ENCODE measurements at places on chromosomes 16 and 17. TPM values are rescaled to one million over a fixed set of nuclear protein-coding genes. Genes with fewer than 3 reads are reported as not detected.

GRCh38 chr16:81717662-81718189, 61.4 kb upstream of the PLCG2 start:
- H3K27me3 ChIP-seq, result peaks cover 50% of the 10 kb centered on the region
- H3K4me3 ChIP-seq, result no peak overlapping the region
- no peak for DNase-seq
- no peaks in the 10 kb centered on the region for H3K36me3 ChIP-seq

- peak overlapping the region; percentile 86 for H3K27ac ChIP-seq
- DNase-seq, result no peak
- H3K36me3 ChIP-seq, result no peaks in the 10 kb centered on the region
- no peak overlapping the region for H3K4me3 ChIP-seq
- H3K4me1 ChIP-seq, result peaks cover 14% of the 10 kb centered on the region
- H3K27me3 ChIP-seq, result no peaks in the 10 kb centered on the region
Observed at GRCh38 chr16:11603331-11603750, 16.6 kb upstream of the LITAF start.

- H3K27ac ChIP-seq, result no peak overlapping the region
- no peak for DNase-seq
- no peaks in the 10 kb centered on the region for H3K4me1 ChIP-seq
- no peaks in the 10 kb centered on the region for H3K36me3 ChIP-seq
Observed at GRCh38 chr17:50871898-50872297, 5.7 kb upstream of the TOB1 start.

Gene SLC38A8
- total RNA-seq, result not detected

DNA sequence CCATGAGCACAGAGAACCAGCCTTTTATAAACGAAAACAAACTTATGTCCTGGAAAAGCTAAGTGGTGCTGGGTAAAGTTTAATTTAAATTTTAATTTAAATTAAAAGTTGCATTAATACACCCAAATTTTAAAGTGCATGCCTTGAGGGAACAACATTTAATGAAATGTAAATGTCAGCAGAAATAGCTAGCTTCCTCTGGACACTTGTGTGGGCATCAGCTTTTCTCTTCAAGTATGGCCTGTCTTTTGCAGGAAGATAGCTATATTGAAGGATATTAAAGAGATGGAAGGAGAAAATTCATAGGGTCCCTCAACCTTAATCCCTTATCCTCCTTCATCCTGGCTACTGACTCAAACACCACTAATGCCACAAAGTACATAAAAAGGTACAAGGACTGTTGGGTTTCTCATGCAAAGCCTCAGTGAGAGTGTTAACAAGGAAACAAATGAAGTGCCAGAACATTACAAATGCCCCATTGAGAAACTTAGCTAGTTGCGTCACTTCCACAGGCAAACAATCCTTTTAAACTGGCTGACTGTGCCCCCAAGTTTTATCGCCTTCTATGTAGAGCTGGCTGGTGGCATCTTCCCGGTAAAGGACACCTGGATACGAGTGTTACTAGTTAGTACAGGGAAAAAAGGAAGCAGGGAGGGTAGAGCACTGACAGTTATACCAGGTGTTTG, 14.1 kb downstream of the PHF12 start:
- no peak overlapping the region for H3K27ac ChIP-seq
- DNase-seq, result peak; percentile 41
- peaks cover 7% of the 10 kb centered on the region for H3K36me3 ChIP-seq
- peaks cover 18% of the 10 kb centered on the region for H3K4me1 ChIP-seq
- H3K27me3 ChIP-seq, result no peaks in the 10 kb centered on the region
- H3K4me3 ChIP-seq, result no peak overlapping the region

- no peak overlapping the region for H3K4me3 ChIP-seq
- no peaks in the 10 kb centered on the region for H3K36me3 ChIP-seq
- peaks cover 28% of the 10 kb centered on the region for H3K4me1 ChIP-seq
- H3K27me3 ChIP-seq, result no peaks in the 10 kb centered on the region
Observed at GRCh38 chr17:77126519-77126918, 14.2 kb upstream of the SEC14L1 start.

GRCh38 chr16:47026492-47026891, 53.0 kb upstream of the DNAJA2 start:
- DNase-seq, result no peak
- H3K4me3 ChIP-seq, result no peak overlapping the region
- no peaks in the 10 kb centered on the region for H3K4me1 ChIP-seq
- peaks cover 3% of the 10 kb centered on the region for H3K27me3 ChIP-seq
- H3K36me3 ChIP-seq, result no peaks in the 10 kb centered on the region

DNA sequence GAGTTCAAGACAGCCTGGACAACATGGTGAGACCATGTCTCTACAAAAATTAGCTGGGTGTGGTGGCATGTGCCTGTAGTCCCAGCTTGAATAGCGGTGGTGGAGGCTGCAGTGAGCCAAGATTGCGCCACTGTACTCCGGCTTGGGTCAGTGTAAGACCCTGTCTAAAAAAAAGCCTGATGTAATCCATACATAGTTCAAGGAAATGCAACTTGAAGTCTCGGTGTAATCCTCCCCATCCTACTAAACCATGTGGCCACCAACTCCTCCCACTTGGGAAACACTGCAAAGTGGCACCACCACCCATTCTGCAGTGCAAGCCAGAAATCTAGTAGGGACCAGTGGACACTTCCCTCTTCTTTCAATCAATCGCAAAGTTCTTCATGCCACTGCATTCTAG, 5.4 kb upstream of the KPNB1 start:
- no peaks in the 10 kb centered on the region for H3K4me1 ChIP-seq
- H3K27me3 ChIP-seq, result no peaks in the 10 kb centered on the region
- H3K36me3 ChIP-seq, result no peaks in the 10 kb centered on the region
- no peak overlapping the region for H3K27ac ChIP-seq
- no peak for DNase-seq

GRCh38 chr17:38577244-38577643, 28.5 kb downstream of the SRCIN1 start:
- no peak overlapping the region for H3K27ac ChIP-seq
- no peaks in the 10 kb centered on the region for H3K36me3 ChIP-seq
- H3K4me3 ChIP-seq, result no peak overlapping the region
- peaks cover 90% of the 10 kb centered on the region for H3K27me3 ChIP-seq
- no peaks in the 10 kb centered on the region for H3K4me1 ChIP-seq
- DNase-seq, result no peak

DNA sequence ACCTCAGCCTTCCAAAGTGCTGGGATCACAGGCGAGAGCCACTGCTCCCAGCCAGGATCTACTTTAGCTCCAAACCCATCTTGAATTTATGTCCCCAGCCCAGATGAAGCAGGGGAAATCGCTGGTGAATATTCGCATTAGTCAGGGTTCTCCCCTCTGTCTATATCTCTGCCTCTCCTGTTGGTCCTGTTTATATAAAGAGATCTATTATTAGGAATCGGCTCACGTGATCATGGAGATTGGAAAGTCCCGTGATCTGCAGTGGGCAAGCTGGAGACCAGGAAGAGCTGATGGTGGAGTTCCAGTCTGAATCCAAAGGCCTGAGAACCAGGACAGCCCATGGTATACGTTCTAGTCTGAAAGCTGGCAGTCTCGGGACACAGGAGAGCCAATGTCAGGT, 382.8 kb downstream of the SEC14L1 start:
- peaks cover 16% of the 10 kb centered on the region for H3K27me3 ChIP-seq
- no peak overlapping the region for H3K4me3 ChIP-seq
- no peak for DNase-seq
- H3K4me1 ChIP-seq, result no peaks in the 10 kb centered on the region
